ENCODE measurements at places on chromosomes 11 and 22.
A peak's percentile ranks its signal among the peaks of the same experiment; 100 is the strongest.

DNA sequence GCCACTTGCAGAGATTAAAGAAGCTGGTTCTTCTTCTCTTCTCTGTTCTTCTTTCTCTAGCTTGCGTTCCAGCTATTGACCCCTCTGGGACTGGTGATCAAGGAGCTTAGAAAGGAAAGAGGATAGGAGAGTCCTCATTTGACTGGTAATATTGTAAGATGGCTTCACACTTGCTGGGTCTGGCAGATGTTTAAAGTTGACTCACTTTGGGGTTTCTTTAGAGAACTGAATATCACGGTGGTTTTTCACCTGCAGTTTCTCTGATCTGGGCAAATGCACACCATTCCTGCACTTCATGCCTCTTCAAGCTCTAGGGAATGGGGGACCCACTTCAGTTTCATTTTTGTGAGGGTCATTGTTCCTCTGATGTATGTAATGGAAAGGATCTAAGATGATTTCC is 41.8 kb upstream of the DEUP1 start:
- no peak for DNase-seq

DNA sequence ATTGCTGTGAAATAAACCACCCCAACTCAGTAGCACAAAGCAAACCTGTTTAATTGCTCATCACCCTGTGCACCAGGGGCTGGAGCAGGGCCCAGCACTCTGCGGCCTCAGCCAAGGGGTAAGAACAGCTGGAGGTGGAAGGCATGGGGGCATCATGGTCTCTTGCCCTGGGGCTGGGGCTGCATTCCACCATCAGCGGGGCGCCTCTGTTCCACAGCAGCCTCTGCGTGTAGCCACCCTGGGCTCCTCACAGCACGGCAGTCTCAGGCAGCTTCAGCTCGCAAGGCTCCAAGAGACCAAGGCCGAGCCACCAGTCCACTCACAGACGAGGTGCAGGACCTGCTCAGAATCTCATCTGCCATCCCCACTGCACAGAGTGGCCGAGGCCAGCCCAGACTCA is 630.7 kb downstream of the TBC1D22A start:
- no peak for DNase-seq

DNA sequence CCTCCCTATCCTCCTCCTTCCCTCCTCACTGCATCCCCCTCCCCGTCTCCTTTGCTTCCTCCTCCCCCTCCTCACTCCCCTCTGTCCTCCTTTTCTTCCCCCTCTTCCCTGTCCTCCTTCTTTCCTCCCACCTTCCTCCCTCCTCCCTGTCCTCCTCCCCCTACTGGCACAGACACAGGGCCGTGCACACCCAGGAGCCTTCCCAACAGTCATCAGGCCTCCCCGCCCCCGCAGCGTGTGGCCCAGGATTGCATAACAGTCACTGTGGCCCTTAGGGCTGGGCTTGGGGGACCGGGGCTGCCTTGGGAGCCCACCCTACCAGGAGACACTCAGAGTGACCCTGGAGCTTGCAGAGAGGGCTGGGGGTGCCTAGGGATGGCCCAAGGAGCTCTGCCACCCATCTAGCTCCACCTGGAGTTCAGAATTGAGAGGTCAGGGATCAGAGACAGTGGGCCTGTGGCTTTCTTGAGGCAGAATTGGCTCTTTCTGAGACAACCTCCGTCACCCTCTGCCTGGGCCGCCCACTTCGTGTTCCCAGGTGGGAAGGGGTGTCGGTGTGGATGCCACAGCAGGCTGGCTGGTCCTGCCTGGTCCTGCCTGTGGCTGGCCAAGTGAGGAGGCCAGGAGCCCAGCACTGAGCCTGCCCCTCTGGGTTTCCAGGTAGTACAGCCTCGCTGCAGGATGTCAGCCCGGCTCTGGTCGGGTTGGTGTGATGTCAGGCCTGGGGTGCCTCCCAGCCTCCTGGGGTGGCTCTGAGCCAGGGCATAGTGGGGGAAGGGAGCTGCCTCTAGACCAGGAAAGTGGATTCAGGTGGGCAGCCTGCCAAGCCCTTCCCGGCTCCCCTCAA is 1.6 kb downstream of the SPI1 start:
- no peak for DNase-seq

GRCh38 chr11:6201481-6201880 is 2.5 kb downstream of the OR52W1 start:
- DNase-seq: no peak

GRCh38 chr11:88310246-88310645 is 27.3 kb downstream of the CTSC start:
- peak; percentile 47 for DNase-seq

DNA sequence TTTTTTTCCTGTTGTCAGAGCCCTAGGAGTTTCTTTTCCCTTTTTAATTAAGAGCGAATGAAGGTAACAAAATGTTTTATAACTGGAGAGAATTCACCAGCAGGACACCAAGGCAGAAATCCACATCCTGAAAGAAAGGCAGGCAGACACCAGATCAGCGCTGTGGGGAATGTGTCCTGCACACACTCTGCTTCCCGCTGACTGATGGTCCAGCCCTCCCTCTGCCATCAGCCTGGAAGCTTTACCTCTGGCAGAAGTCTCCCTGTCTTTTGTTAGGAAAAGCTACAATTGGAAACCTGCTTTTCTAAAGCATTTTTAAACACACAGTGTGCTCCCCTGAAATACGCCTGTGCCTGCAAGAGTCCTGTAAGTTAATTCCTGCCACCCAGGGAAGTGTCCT is 638.5 kb downstream of the NTM start:
- DNase-seq: no peak

- peak; percentile 47 for DNase-seq
These were observed 13.9 kb downstream of the OTUB1 start for GRCh38 chr11:64000026-64000739.

All from HCEC 1CT (cell line).